Astrocyte of the hippocampus (primary cell): ENCODE measurements at places on chromosomes 2 and 18.

GRCh38 chr2:100935372-100935752 is 66.7 kb upstream of the RPL31 start:
- peak; percentile 74 for DNase-seq

DNA sequence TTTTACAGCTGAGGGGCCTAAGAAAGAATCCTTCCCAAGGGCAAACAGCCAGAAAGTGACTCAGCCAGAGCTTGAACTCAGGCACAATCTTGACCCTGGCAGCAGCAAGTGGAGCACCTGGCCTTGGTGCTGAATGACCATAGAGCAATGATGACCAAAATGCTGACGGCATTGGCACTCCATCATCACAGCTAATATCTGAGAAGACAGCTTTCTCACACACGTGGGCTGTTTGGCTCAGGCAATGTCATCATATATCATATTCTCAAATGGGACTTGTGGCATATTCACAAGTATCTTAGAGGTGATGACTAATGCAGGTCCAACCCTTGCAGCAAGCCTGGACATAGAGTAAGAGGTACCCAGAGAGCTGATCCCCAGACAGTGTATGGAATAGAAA is 443.9 kb upstream of the MYT1L start:
- no peak for DNase-seq

GRCh38 chr2:46286715-46287114 is 10.5 kb upstream of the EPAS1 start:
- DNase-seq: no peak

DNA sequence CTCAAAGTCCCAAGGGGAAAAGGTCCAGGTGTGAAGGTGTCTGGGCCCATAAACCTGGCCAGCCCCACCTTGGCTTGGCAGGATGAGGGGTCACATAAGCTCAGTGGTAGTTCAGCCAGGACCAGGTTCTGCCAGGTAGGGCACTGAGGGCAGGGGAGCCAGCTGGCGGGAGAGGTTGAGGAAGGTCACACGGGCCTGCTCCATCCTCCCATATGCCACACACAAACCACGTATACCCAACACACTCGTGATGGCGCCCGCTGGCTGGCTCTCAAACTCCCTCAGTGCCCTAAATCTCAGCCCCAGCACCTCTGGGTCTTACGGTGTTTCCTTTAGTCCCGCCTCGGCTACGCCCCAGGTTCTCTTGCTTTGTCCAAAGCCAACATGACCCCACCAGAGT is 160.5 kb downstream of the ZFP36L2 start:
- DNase-seq: no peak

DNA sequence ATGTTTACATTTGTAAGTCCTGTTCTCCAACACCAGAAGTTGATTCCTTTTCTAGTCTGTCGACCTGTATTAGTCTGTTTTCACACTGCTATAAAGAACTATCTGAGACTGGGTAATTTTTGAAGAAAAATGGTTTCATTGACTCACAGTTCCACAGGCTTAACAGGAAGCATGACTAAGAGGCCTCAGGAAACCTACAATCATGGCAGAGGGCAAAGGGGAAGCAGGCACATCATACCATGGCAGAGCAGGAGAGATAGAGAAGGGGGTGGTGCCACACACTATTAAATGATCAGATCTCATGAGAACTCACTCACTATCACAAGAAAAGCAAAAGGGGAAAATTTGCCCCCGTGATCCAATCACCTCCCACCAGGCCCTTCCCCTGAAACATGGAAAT is 112.8 kb upstream of the MAP3K20 start:
- DNase-seq: no peak

DNA sequence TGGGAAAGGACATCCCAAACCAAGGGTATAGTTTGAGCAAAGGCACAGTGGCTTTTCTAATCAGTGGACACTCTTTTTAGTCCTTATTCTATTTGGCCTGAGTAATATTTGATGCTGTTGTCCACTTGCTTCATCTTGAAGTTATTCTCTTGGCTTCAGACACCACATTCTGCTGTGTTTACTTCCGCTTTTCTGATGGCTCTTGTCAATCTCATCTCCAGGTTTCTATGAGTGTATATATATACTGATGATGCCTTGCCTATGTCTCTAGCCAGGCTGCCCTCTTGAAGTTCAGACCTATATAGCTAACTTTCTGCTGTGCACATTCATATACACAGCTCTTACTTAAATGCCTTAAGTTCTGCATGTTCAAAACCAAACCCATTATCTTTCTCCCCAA is 83.1 kb downstream of the EFEMP1 start:
- DNase-seq: no peak

GRCh38 chr2:133525613-133526529 is 42.4 kb downstream of the NCKAP5 start:
- DNase-seq: no peak
